ENCODE measurements at places on chromosomes 5 and 9.

GRCh38 chr9:129458155-129458661 lies 162.7 kb downstream of the C9orf50 start:
- DNase-seq, result peak; percentile 36

DNA sequence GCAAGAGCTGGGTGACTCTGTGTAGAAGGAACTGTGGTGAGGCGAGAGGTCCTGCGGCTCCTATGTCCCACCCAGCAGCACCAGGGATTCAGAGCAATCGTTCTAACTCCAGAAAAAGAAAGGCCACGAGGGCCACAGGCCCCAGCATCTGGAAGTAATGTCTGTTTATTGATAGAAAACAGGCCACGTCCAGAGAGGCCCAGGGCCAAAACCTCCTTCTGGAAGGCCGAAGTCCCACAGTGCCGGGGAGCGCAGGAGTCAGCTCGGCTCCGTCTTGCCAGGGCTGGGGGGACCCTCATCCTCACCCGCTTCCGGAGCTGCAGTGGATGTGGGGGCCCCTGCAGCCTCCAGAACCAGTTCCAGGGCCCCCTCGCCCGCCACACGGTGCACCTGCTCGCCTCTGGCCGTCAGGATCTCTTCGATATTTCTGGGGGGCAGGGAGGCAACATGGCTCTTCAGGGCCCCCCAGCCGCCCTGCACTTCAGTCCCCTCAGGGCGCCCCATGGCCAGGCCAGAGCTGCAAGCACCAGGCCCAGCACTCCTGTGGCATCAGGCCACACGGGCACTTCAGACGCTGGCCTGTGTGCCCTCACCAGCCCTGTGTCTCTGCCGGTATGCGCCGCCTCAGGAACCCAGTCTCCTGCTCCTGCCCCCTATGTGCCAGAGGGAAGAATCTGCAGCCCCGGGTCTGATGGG lies 1.6 kb downstream of the DNLZ start:
- no peak for DNase-seq

DNA sequence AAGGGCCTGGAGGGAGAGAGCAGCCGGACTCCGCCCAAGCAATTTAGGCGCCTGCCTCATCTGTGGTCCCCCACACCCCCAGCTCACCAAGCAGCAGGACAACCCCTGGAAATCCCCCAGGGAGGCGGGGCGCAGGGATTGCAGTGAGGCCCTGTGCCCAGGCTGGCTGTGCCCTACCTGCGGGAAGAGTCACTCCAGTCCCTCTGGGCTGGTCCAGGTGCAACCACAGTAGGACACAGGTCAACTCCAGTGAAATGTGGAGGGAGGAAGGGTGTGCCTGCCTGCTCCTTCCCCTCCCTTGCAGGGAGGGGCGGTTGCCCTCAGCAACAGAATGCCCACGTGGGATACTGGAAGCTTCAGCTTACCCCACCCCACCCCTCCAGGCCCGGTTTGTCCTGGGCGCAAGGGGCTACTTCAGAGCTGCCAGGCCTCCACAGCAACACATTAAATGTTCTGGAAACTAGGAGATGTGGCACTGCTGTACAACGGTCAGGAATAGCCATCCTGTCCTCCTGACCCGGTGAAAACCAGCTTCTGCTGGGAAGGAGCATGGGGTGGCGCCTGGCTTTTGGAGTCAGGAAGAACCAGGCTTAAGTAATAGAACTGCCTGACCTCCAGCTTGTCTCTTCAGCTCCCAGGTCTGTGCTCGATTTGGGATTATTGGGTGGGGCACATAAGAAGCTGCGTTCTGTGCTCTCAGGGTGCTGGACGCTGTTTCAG lies 22.5 kb downstream of the ABO start:
- no peak for DNase-seq

DNA sequence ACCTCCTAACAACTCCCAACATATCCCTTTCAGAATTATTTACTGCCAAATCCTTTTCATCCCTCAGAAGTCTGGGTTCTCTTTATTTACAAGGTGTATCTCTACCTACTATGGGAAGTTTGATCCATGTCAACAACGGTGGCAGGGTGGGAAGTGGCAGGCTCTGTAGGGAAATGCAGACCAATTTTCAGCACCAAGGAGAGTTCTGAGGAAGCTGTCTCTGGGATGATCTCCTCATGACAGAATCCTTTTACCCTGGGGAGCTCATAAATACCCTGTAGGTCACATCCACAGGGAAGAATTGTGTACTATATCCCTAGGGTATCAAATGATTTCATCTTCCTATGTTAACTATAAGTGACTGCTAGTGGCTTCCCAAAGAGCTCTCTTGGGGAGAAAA lies 107.8 kb upstream of the NEK6 start:
- no peak for DNase-seq

GRCh38 chr5:11588803-11589202 lies 315.4 kb downstream of the CTNND2 start:
- no peak for DNase-seq

DNA sequence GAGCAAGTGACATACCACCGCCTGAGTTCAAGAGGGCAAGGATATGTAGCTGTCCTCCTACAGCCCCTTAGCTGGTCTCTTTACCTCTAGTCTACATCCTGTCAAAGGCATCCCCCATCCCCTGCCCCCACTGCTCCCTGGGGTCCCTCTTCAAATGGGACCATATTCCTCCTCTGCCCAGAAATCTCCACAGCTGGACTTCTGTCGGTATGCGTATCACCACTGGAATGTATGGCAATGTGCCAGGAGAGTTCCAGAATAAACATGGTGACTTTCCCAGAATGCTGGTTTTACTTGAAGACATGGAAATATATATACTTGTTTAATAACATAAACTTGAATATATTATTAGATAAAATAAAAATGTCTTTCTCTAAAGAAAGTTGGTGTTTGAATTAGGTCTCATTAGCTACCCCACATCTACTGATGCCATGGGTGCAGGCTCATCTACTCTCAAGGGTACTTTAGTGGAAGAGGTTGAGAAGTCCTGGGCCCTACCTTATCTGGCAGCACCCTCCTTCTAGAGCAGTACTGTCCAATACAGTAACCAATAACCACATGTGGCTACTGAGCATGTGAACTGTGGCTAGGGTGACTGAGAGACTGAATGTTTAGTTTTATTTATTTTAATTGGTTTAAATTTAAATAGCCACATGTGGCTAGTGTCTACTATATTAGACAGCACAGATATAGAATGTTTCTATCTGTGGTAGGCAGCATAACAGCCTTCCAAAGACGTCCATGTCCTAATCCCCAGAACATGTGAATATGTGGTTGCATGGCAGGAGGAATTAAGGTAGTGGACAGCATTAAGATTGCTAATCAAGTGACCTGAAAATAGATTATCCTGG lies 181.7 kb upstream of the SLC30A5 start:
- DNase-seq, result no peak

DNA sequence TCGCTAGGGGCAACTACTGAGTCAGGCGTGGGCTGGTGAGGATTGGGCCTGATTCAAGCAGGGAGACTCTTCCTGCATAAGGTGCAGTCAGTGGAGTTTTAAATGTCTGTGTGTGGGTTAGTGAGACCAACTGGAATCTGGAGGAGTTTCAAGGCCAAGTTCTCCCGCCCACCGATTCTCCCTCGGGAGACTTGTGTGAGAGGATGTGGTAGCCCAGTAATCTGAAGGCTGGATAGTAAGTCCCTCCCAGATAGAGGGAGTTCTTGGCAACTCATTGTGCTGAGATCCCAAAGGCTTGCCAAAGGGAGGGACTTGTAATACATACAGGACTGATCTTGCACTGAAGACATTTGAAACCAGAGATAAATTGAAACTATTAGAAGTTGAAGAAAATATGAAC lies 51.8 kb downstream of the WDR36 start:
- DNase-seq, result no peak

DNA sequence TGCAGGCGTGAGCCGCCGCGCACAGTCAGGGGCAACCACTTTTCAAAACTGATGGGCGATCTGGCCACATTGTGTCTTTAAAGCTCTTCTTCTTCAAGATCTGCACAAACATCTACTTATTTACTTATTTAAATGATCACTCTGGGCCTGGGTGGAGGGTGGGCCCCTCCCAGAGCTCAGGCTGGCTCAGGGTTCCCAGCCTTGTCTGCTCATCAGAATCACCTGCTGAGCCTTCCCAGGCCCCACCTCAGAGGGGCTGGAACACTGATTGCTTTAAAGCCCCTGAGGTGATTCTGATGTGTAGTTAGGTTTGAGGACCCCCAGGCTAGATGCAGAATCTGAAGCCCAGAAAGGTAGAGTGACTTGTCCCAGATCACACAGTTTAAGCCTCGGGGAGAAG lies 45.6 kb upstream of the DMRT1 start:
- no peak for DNase-seq

DNA sequence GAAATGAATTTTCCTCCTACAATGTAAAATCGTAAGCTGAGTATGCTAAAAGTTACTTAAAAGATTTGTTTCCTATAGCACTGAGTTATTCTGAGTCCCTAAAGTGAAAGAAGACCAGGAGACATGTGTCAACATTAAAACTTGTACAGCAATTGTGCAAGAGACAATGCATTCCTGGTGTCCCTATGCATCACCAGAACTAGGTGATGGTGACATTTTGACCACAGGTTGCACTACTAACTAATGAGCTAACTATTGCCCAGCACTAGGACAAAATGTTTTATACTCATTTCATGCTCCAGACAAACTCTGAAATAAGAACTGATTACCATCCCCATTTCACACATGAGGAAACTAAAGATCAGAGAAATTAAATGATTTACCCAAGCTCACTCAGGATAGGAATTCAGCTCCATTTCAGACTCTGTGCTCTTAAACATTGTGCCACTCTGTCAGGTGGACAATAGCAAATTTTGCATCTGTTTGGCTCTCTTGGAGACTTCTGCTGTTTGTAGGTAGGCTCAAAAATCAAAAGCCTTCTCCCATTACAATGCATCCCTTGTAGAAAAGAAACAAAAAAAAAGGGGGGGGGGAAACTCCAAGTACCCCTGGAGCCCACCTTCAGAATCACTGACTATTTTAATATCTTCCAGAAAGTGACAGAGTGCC lies 269.2 kb downstream of the ACTL7B start:
- no peak for DNase-seq

GRCh38 chr5:120678279-120678678 lies 214.2 kb downstream of the PRR16 start:
- DNase-seq, result no peak

GRCh38 chr5:157303667-157304327 lies 37.9 kb downstream of the CYFIP2 start:
- peak; percentile 45 for DNase-seq

DNA sequence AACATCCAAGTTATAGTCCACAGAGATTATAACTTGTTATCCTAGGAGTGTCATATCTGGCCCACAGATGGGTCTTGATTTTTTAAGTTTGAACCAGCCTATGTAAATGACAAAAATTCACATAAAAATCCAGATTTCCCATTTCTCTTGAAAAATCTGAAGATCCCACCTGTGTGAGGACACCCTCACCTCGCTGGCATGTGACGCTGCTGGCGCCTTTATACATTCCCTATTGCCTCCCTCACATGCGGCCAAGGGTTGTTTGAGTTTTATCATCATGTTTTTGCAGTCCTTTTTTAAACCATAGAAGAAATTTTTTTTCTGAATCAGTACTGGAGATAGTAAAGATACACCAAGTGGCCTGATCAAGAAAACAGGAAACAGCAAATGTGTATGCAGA lies 25.9 kb upstream of the PPP1R2B start:
- no peak for DNase-seq

- no peak for DNase-seq
Measured at GRCh38 chr9:96171728-96172127, 130.2 kb downstream of the HSD17B3 start.

DNA sequence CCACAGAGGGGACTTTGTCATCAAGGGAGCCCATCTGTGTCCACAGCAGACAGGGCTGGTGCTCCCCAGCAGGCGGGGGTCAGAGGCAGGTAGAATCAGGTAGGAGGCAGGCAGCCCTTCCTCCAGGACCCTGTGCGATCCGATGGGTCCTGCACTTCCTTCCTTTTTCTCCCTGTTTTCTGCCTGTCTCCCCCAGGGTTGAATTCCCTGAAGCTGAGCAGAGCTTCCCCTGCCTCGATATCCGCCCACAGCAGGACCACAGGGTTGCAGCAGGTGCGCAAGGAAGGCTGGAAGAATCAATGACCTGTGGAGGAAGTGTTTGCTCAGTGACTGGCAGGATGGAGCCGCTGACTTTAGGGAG lies 69.2 kb downstream of the MRPL36 start:
- no peak for DNase-seq

GRCh38 chr5:14595189-14595588 lies 13.6 kb downstream of the OTULINL start:
- DNase-seq, result no peak

DNA sequence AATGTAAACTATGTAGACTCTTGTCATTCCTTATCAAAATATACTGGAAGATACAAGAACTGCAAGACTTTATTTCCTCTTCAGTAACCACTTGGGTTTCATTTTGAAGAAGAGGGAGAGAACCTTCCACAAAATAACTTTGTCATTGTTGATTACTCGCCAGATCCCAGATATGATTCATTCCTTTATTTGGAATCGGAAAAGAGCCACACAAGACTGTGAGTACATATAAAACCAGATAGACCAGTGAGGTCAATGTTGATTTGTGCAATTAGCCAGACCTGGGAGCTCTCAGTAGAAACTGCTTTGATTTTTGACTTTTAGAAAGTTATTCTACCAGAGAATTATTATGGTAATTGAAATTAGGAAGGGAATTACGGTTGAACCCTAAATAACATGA lies 146.1 kb downstream of the TMEM167A start:
- DNase-seq, result no peak

DNA sequence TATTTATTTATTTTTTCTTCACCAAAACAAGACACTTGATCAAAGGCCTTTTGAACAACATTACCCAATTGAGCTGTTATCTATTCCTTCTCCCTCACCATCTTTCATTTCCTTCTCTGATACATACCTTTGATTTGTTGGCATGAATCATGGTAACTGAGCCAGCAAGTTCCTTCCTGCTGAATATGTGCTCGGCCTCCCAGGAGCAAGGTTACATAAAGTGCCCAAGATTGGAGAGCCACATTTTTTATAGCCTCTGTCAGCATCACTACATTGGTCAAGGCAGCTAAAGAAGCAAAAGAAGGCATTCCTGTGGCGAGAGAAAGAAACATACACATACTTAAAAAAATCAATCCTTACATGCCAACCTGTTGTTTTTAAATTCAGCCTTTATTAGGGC lies 369.6 kb downstream of the CYLC2 start:
- DNase-seq, result no peak

DNA sequence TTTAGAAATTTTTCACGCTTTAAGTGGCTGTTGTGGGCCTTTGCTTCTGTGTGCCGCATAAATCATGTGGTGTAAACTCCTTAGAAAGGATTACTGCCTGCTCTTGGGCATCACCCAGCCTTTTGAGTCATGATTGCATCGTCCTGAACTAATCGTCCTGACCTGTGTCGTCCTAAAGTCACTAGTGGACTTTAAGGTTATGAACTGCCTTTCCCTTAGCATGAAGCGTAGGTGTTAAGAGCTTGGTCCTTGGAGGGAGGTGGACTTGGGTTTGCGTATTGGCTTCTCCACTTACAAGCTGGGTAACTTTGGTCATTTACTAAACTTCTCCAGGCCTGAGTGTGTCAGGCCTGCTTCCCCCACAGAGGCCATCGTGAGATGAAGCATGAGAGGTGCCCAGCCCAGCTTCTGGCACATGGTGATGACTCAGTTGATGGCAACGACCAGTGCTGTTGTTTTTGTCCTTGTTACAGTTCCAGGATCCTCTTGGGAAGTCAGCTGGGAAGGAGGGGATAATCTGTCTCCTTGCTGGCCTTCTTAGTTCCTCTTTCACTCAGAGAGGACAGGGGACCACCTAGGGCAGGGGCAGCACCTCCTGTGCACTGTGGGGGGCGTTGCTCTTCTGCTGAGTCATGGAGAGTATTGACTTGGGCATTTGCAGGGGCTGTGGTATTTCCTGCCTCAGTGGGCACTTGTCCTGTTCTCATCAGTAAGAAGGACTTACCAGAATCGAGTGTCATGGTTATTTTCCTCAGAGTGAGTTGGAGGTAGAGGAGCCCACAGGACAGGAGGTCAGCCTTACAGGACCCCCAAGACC lies 54.2 kb upstream of the NCS1 start:
- DNase-seq, result no peak

All from T-helper 1 cell (primary cell).